Purkinje cell (primary cell): ENCODE measurements at places on chromosomes 5 and 9. TPM values are rescaled to one million over a fixed set of nuclear protein-coding genes. Genes with fewer than 3 reads are reported as not detected.

SPOCK1 gene
- polyA plus RNA-seq: 98.6 and 103 TPM in 2 replicates

TCF7 gene
- 0.11 TPM in 1 of 2 replicates, not detected in the other for polyA plus RNA-seq

FYB1 gene
- 0.87 TPM in 1 of 2 replicates, not detected in the other for polyA plus RNA-seq

SPATA31E1 gene
- polyA plus RNA-seq: not detected in 2 replicates

PCDHA4 gene
- 0.62 and 10.7 TPM in 2 replicates for polyA plus RNA-seq

C5orf52 gene
- polyA plus RNA-seq: not detected in 2 replicates

FRMPD1 gene
- polyA plus RNA-seq: 7.7 and 13.4 TPM in 2 replicates

IFNE gene
- polyA plus RNA-seq: not detected in 2 replicates
